Amniotic stem cell (primary cell): ENCODE measurements at places on chromosomes 3 and 15.

- no peak for DNase-seq
Observed at GRCh38 chr3:181470349-181470748, 241.4 kb upstream of the SOX2 start.

DNA sequence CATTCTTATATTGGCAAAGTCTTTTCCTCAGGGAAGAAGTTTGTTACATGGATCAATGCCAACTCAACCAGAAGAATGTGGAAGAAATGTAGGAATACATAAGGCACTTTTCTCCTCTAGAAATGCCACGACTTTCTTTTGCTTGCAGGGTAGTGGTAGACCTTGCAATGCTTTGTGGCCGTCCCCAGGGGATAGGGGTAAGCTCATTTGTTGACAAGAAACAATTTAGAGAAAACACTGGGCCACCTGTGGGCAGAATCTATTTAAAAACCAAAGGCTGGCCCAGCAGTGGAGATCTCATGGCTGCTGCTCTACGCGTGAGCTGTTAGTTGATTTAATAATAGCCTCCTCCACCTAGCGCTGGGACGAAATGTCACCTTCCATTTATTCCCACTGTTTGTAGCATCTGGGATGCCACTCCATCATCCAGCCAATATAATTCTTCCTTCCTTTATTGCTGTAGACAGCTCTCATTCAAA is 64.6 kb upstream of the PFN2 start:
- no peak for DNase-seq

GRCh38 chr3:58429657-58430056 is 4.0 kb downstream of the PDHB start:
- DNase-seq: no peak

- peak; percentile 65 for DNase-seq
Observed at GRCh38 chr15:41661518-41662225, 1.5 kb downstream of the MGA start.

GRCh38 chr15:49506341-49506740 is 83.3 kb downstream of the FGF7 start:
- DNase-seq: no peak

GRCh38 chr15:89964232-89964954 is 36.7 kb upstream of the ZNF710 start:
- DNase-seq: no peak

GRCh38 chr15:88625943-88626741 is 5.0 kb downstream of the AEN start:
- no peak for DNase-seq

DNA sequence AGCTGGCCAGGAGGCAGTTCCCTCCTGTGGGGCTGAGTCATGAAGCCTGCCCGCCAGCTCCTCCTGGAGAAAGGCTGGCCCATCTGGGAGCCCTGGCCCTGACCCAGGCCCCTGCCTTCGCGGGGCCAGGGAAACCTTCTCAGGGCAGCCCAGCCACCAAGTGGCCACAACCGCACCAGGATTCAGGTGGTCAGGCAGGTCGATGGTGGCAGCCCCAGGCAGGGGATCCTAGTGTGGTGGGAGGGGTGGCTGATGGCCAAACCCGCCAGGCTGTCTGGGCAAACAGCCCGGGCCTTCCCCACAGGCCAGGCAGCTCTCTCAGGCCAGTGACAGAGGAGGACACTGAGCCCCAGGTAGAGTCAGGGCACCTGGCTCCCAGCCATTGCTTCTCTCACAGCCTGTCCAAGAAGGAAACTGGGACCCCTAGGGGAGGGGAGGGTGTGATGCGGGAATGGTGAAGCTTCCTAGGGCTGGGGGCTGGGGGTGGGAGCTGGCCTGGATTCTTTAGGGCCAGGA is 1.2 kb downstream of the TWF2 start:
- peak; percentile 71 for DNase-seq

DNA sequence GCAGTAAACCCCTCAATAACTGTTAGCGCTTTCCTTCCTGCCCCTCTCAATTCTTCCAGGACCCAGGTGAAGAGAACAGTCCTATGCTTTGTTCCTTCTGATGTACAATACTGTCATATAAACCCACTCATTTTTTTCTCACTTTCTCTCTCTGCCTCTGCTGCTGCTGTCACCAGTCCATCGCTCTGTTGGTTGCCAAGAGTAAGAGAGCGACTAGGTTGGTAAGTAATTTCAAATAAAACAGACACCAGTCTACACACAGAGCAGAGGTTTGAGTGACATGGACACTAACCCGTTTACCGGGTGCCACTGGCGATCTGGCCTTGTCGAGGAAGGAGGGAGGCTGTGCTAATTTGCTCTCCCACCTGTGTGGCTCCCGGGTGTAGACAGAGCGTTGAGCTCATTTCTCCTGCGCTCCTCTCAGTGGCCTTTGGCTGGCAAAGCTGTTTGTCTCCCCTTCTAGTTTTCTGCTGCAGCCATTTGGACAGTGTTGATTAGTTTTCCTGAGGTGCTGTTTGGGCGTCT is 215.4 kb downstream of the THSD4 start:
- no peak for DNase-seq

GRCh38 chr3:153373606-153374005 is 211.6 kb downstream of the RAP2B start:
- DNase-seq: no peak

DNA sequence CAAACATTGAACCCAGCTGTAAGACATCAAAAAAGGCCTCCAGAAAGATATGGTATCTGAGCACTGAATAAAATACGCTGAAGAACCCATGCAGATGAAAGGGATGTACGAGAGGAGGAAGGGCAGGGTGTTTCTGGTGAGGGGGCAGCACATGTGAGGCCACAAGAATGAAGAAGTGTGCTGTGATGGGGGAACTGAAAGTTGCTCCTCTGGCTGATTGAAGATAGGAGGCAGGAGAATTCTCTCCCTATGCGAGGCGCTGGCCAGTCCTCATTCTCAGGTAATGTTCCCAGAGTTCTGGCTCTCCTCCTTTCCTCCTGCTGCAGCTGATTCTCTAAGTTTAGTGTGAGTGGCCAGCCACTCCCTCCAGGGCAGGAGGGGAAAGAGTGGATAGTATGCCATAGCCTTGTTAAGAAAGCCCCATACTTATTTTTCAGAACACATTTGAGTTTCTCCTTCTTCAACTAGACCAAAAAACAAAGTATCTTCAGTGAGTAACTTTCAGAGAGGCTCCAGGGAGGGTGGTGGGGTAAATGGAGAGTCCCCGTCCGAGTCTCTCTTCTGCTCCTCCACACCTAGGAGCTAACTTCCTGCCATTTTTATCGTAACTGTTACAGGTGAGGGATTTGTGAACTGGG is 26.9 kb upstream of the MYO1E start:
- no peak for DNase-seq

GRCh38 chr3:83738202-83738601 is 1220.6 kb upstream of the CADM2 start:
- no peak for DNase-seq

DNA sequence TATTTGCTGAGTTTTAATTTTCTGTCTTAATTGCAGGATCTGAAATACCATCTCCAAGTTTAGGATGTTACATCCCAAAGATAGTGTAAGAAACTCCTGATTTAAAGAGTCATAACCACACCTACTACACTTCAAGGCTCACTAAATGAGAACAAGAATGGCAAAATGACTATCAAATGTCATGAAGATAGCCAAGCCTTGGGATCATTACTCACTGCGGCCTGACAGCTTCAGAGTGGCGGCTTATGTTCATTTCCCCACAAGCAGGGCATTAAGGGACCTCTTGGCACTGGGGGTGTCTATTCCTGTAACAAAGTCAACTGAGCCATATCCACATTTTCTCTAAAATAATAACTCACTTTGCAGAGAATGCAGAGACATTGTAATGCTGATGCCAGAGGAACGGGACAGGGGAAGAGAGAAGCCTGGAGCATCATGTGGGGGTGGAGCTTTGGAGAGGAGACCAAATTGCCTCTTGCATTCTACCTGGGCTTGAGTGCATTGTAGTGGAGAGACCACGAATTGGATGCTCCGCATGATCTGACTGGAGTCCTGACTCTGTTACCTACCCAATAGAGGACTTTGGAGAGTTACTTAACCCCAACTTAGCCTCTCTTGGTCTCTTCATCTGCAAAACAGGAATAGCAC is 219.2 kb downstream of the OPA1 start:
- no peak for DNase-seq

- no peak for DNase-seq
Observed at GRCh38 chr15:38930851-38931572, 366.4 kb upstream of the RASGRP1 start.

DNA sequence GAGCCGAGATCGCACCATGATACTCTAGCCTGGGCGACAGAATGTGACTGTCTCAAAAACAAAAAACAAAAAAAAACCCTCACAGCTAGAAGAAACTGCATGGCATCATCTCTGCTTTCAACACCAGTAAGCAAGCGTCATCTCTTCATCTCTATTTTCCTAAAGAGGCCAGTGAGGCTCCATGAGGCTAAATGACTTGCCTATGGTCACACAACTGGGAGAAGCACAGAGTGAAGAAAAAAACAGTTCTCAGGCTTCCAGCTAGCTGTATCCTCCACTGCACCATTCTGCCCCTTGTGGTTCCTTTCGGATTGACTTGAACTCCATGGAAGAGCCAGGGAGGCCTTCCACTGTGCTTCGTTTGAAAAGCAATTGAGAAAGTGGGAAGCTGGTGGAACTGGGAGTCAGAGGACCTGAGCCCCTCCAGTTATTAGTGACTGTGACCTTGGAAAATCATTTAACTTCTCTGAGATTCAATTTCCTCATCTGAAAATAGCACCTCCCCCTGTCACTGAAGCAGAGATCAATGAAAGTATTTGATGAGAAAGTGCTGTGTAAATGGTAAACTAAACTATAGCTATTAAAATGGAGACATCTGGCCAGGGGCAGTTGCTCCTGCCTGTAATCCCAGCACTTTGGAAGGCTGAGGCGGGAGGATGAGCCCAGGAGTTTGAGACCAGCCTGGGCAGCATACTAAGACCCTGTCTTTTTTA is 32.1 kb upstream of the DENND4A start:
- DNase-seq: no peak

DNA sequence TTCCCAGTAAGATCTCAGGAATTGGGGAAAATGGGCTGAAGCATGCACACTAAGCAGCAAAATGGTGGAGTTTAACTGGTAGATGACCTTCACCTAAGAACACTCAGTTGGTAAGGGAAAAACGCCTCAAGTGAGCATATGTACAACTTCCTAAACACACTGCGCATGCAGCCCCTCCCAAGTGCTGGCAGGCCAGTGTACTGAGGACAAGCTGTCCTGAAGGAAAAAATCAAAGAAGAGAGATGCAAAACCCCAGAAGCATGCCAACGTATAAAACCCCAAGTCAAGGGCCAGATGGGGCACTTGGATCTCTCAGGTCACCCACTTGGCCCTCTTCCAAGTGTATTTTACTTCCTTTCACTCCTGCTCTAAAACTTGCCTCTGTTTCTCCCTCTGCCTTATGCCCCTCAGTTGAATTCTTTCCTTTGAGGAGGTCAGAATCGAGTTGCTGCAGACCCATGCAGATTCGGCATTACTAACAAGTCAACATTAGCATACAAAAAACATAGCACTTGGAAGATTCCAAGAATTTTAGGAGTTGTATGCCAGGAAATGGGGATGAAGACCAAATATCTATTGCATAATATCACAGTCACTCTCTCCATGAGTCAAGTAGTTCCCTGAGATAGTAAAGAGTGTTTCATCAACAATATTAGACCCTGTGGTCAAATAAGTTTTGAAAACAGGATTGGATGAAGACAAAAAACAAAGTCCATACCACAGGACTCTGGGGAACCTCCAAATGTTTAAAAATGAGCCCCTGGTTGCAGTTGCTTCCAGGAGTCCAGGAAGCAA is 10.8 kb upstream of the FYCO1 start:
- DNase-seq: peak; percentile 39

GRCh38 chr3:184075901-184076300 is 21.0 kb upstream of the HTR3E start:
- no peak for DNase-seq

DNA sequence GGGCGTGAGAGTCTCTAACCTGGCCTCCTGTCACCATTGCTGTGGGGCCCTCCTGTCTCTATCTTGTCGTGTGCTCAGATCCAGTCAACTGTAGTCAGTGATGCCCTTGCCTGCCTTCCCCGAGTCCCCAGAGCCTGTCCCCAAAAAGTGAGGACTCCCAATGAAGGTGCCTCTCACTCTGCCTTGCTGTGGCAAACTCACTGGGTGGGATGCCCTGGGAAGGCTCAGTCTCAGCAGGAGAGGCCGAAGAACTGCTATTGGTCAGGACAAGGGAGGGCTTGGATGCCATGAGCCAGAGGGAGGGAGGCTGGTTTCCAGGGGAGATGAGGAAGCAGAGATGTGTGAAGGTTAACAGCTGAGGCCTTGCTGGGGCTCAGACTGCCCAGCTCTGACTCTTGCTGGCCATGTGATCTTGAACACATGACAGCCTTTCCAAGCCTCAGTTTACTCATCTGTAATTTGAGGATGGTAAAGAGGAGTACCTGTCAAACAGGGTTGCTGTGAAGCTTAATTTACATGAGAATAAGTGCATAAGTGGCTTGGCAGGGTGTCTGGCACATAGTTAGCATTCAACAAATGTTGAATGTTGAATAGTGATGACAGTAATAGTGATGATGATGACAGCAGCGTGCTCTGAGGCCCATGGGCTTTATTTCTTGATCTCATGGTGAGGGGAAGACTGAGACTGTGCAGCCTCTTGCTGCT is 8.2 kb downstream of the KY start:
- no peak for DNase-seq

DNA sequence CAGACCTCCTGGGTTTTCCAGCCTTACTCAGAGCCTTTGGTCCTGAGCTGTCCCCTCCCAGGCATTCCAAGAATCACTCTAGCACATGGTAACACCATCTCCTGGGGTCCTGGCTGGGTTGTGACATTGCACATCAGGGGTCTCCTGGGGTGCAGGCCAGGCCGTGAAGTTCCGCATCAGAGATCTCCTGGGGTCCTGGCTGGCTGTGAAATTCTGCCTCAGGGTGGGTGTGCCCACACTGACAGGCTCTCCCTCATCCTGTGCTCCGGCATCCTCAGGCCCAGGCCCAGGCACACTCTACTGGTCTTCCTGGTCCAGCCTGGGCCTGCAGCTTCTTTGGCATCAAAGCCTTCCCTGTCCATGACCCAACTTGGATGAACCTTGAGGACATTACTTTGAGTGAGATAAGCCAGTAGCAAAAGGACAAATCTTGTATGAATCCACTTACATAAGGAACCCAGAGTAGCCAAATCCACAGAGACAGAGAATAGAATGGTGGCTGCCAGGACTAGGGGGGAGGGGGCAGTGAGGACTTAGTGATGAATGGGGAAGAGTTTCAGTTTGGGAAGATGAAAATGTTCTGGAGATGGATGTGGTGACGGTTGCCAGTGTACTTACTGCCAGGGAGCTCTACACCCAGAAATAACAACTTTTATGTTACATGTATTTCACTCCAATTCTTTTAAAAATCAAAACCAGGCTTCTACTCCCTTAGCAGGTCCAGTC is 49.1 kb upstream of the KLF13 start:
- no peak for DNase-seq

DNA sequence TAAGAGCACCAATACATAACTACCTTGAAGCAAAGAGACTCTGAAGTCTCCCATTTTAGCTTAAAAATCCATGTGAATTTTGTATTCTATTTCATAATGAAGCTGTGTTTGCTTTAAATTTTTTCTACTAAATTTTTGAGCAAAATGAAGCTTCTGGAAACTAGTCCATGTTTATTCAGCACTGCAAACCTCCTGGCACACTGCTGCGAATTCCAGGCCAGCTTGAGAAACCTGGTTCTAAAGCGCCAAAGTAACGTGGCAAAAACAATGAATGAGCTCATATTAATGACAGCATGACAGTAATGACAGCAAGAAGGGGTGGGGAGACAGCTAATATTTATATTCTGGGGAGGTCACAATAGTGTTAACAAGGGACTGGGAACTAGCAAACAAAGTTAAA is 25.7 kb downstream of the CEP152 start:
- DNase-seq: no peak
